ENCODE measurements at places on chromosomes 1 and 21.

DNA sequence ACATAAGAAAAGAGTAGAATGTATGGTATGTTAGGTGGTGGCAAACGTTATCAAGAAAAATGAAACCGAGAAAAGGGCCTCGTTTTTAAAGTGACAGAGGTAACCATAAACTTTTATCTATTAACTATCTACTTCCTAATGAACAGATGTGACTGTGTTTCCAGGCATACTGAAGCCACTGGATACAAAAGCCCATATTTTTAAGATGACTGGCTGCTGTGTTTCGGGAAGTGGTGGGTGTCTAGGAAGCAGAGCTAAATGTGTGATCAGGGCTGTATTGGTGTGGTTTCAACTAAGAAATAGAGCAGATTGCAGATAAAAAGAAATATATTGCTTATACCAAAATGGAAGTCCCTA is 71.8 kb downstream of the CHRM3 start:
- DNase-seq, result no peak

DNA sequence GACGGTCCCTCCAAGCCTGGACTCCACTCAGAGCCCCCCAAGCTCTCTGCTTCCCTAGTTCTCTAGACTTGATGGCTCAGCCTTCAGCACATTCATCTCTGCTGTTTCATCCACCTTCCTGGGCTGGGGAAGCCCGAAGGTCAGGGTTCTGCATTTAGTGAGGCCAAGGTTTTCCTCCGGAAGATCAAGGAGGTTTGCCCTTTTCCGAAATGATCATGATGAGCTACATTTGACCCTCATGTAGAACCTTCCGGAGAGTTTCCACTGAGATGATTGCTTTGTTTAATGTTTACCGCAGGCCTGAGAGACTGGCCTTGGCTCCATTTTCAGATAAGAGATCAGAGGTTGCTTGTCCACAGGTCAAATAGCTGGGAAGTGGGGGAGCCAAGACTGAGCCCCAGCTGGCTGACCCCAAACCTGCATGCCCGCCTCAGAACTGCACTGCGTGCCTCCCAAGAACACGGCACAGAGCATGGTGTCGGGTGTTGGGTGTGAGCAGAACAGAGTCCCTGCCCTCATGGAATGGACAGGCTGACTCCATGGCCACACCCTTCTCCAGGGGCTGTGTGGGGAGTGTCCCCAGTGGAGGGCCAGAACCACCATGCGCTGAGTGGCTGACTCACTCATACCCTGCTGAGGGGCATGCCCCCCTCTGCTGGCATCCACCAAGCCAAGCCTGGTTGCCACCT is 200.8 kb upstream of the TMEM51 start:
- no peak for DNase-seq

DNA sequence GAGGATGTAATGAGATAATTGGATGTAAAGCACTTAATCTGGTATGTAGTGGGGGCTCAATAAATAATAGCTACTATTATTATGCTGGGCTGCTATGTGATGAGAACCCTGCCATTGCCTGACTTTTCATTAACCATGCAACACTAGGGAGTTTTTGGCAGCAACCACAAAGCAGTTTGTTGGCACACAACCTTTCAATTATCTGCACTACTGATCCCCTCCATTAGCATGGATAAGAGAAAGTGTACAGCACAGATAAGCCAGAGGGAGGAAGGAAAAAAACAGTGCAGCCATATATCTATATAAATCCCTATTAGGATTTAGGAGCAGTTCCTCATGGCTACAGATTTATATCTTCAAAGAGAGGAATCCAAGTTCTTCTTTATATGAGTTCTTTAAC is 498.5 kb downstream of the NUF2 start:
- DNase-seq, result no peak

- no peak for DNase-seq
These were observed 7.3 kb upstream of the SIM2 start for GRCh38 chr21:36691555-36692041.

- no peak for DNase-seq
These were observed 42.7 kb upstream of the LDLRAP1 start for GRCh38 chr1:25500694-25501093.

DNA sequence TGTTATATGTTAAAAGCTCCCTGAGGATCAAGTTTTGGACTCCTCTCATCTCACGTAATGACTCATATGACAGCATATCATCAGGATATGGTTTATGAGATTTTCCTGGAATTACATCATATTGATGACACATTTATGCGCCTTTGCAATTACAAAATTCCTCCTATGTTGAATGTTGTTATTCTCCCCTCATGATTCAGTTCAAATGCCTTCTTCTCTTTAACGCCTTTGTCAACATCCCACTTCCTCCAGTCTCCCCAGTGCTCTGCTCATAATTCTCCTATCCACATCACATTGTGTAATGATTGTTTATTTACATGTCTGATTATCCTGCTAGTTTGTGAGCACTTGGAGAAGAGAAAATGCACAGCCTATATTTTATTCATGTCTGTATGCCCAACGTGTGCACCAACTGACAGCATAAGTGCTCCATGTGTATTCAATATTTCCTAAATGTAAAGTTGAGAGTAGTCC is 80.9 kb upstream of the BACH1 start:
- DNase-seq, result no peak

DNA sequence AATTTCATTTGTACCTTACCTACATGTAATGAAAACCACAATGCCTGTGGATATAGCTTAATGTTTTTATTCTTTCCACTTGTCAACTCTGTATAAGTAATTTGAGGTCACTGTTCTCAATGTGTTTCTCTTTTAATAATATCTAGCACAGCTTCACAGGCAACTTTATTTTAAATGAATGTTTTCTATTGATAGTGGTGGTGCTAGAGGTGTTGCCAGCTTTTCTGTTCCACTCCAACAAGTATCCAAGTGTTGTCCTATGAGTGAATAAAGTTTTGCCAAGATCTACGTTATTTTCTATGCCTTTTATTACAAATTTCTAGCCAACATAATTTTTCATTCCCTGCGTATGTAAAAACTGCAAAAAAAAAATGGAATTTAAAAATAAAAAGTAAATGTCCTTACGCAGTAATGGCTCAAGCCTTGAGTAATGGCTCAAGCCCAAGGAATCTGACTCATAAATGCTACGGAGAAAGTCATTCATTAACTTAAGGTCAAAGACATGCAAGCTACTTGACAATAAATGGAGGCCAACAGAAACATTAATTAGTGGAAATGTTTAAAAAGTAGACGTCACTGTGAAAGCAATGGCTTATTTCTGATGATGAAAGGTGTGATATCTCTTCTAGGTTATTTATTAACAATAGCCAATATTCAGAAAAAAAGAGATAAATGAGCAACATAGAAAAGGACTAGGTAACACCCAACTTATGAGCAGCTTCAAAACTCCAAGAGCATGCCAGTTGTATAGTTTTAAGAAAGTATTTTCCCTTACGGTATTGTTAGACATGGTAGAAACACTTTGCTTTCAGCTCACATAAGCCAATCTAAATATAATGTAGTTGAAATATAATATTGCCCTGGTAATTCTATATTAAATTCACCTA is 71.4 kb downstream of the SLC44A5 start:
- DNase-seq, result no peak

DNA sequence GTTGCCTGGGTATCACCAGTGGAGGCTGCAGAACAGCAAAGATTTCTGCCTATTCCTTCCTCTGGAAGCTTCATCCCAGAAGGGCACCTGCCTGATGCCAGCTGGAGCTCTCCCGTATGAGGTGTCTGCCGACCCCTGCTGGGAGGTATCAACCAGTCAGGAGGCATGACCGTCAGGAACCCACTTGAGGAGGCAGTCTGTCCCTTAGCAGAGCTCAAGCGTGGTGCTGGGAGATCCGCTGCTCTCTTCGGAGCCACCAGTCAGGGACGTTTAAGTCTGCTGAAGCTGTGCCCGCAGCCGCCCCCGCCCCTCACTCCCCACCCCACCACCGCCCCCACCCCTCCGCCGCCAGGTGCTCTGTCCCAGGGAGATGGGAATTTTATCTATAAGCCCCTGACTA is 23.1 kb upstream of the HFM1 start:
- DNase-seq, result no peak

DNA sequence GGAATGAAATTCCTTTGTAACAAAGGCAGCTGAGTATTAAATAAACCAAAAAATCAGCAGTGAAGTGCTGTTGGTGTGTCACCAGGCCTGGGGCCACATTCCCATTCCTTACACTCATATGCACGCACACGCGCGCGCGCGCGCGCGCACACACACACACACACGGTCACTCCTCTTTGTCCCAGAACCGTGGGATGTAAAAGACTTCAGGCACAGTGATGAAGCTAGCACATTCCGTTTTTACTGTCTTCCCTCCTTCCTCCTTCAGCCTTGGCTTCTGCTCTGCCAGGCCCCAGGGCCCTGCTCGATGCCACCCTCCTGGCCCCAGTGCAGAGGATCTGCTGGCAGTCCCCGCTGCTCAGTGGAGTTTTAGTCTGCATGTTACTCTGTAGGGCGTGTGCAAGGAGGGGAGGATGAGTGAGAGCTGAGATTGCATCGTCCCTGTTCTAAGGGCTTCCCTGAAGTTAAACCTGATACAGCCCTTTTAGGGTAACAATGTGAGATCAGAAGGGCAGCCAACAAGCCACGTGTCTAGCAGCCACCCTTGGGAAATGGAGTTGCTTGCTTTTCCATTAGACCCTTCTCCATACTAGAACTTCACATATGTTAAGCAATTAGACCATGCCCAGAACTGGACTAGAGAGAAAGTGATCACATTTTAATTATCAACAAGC is 71.7 kb upstream of the WDR26 start:
- no peak for DNase-seq

- no peak for DNase-seq
These were observed 412.4 kb upstream of the CAMK1G start for GRCh38 chr1:209171151-209171550.

Data from NAMALWA (cell line).